ENCODE measurements at places on chromosomes 3 and 15.
A peak's percentile ranks its signal among the peaks of the same experiment; 100 is the strongest.

GRCh38 chr3:101643861-101644613 is 32.9 kb downstream of the ZBTB11 start:
- peak; percentile 78 for DNase-seq

GRCh38 chr3:124451630-124452317 is 278.5 kb upstream of the UMPS start:
- DNase-seq, result no peak

DNA sequence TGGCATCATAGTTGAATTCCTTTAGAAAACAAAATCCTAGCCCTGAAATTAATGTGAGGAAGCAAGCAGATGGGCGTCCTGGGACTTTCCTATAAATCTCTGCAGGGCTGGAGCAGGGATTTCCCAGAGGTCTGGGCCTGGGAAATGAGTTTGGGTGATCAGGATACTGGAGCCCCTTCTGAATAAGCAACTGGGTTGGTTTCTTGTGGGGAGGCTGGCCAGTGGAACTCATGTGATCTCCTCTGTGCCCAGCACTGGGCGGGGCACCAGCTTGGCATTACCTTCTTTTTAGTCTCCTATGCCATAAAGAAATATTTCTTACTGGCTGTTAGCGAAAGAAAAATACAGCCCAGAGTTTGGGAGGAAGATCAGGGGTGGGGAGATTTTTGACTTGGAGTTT is 1.7 kb downstream of the THSD4 start:
- no peak for DNase-seq

- no peak for DNase-seq
These were observed 24.8 kb upstream of the RHO start for GRCh38 chr3:129503471-129504291.

GRCh38 chr3:119880966-119881365 is 99.1 kb downstream of the NR1I2 start:
- DNase-seq, result no peak

GRCh38 chr15:52054381-52054780 is 35.4 kb downstream of the MAPK6 start:
- DNase-seq, result no peak

GRCh38 chr15:82855286-82856100 is 46.1 kb downstream of the WHAMM start:
- DNase-seq, result no peak

- no peak for DNase-seq
These were observed 20.7 kb downstream of the MAP1A start for GRCh38 chr15:43538091-43538490.

- no peak for DNase-seq
These were observed 127.6 kb downstream of the DUT start for GRCh38 chr15:48458876-48459275.

GRCh38 chr15:45794712-45795439 is 160.0 kb downstream of the SQOR start:
- no peak for DNase-seq

GRCh38 chr3:40290396-40290795 is 19.1 kb upstream of the EIF1B start:
- DNase-seq, result no peak

DNA sequence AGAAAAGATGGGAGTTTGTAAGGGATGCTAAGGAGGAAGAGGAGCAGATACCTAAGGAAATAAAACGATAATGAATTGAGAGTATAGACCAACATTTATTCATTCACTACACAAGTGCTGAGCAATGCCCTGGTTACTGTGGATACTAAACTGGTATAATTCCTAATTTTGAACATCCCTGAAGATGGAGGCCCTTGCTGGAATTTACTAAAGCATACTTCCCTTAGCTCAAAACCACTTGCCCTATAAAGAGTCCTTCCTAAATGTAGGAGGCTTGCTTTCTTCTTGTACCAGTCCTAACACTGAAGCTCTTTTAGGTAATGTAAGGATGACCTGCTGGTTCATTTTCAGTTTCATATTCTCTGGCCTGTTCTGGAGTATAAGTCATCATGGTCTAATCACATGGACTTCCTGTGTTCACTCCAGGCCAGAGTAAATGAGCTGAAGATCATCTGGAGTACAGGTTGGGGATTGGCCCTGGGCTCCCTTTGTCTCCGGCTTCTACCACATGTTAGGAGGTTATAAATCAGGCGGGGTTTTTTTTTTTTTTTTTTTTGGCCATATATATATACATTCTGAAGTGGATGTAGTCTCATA is 40.1 kb upstream of the MTMR10 start:
- no peak for DNase-seq

DNA sequence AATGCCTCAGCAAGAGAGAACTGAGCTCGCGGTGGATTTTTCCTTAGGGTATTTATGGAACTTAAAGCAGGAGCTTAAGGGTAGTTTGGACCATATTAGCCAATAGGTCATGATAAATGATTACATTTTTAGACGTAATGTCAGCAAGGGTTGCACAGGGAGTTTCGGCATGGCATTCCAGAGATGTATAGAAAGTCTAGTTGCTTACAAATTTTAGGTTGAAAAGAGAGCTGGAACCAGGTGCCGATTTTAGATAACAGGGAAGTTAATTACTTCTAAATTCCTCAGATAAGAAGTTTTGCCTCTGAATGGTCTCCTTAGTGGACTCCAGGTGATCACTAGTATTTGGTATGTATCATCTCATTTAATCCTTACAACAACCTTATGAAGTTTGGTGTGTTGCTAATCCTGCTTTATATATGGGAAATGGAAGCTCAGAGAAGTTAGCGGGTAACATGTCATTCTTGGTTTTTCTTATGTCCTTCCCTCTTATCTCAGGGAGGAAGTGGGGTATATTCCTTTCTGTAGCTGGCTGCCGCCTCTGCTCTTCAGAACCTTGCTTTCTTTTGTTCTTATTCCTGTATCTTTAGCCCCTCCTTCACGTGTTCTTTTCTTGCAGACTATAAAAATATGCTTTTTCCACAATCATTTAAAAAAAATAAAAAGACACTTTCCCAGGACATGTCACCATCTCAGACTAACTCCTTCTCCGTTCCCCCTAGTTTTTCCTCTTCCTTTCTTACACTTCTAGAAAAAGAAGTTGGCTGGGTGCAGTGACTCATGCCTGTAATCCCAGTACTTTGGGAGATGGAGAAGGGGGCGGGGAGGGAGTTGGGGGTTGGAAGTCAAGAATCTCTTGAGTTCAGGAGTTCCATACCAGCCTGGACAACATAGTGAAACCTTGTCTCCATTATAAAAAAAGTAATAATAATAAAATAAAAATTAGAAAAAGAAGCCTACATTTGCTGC is 25.7 kb downstream of the IQGAP1 start:
- no peak for DNase-seq

GRCh38 chr3:99869621-99870020 is 52.0 kb downstream of the CMSS1 start:
- DNase-seq, result no peak

DNA sequence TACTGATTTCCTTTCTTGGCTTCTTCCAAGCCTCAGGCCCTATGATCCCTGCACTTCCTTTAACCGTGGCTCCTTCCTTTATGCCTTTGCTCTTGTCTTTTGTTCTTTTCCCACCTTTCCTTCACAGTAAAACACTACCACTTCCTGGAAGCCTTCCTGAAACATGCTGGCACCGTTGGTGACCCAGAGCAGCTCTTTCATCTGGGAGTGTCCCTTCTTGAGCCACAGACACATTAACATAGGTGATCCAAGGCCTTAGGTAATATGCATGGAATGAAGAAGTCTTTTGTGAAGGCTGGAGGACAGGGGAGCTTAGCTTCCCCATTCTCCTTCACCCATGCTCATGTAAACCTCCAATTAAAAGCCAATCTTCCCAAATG is 39.4 kb downstream of the AMOTL2 start:
- no peak for DNase-seq

DNA sequence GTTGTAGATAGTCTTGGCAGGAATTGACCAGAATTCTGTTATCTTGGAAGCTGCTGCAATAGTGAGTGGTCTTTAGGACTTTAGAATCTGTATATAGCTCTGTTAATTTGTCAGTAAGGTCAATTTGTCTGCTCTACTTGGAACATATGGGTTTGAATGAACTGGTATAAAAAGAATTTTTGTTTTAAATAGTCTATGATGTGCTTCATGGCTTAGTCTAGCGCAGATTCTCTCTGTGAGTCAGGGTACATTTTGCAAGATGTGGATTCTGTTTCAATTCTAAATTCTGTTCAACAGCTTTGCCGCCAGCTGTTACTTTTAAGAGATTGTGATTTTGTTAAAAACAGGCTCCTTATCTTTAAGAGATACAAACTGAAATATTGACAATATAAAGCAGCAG is 135.9 kb upstream of the AGBL1 start:
- no peak for DNase-seq

- DNase-seq, result no peak
These were observed 98.9 kb upstream of the CHL1 start for GRCh38 chr3:97417-98258.

- no peak for DNase-seq
These were observed 133.1 kb downstream of the DIPK2A start for GRCh38 chr3:144104679-144105078.

GRCh38 chr15:91538782-91539181 is 314.7 kb upstream of the SLCO3A1 start:
- no peak for DNase-seq

- DNase-seq, result no peak
These were observed 20.8 kb downstream of the MED12L start for GRCh38 chr3:151106311-151106710.

GRCh38 chr3:51646091-51646490 is 25.0 kb upstream of the TEX264 start:
- no peak for DNase-seq

- no peak for DNase-seq
These were observed 2.7 kb downstream of the BOC start for GRCh38 chr3:113213896-113214587.

DNA sequence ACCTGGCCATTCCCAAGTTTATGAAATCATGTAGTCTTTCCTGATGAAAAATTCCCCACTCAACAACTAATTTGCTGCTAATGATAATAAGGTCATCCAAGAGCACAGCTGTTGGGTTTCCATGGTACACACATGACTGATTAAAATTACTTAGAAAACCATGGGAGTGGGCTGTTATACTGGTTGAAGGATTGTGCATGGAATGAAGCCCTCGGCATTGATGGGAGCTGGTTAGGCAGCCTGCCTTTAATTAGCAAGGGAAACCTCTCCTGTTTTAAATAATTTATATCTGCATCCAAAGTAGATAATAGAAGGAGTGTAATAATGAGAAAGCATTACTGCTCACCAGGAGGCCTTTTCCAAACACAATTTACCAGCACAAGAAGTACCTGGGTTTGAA is 235.1 kb upstream of the CFAP20DC start:
- DNase-seq, result no peak

DNA sequence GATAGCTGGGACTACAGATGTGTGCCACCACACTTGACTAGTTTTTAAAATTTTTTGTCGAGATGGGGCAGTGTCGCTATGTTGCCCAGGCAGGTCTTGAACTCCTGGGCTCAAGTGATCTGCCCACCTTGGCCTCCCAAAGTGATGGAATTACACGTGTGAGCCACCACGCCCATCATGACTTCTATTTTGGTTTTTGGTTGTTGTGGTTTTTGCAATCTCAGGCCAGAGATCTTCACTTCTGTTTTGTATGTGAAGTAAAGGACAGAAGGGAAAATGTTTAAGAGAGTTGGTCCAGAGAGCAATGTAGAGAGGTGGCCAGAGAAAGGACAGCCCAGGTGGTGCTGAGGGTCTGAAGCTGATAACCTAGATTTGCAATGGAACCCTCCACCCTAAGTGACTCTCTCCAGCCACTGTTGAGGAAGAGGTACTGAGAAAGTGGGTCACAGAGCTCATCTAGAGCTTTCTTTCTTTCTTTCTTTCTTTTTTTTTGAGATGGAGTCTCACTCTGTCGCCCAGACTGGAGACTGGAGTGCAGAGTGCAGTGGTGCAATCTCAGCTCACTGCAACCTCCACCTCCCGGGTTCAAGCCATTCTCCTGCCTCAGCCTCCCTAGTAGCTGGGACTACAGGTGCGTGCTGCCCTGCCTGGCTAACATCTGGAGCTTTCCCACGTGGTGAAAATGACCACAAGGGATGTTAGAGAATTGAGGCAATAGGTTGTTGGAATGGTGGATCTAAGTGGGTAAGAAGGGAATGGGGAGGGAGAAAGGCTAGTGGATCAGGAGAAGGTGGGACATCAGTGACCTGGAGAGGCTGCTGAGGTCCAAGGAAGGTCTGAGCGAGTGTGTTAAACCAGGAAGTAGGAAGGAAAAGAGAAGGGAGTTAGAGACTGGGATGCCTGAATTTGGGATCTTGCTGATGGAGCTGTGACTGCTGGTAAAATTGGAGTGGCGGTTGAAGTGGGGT is 22.4 kb upstream of the SEMA4B start:
- DNase-seq, result no peak

GRCh38 chr3:15154326-15154725 is 51.7 kb upstream of the CAPN7 start:
- DNase-seq, result no peak

DNA sequence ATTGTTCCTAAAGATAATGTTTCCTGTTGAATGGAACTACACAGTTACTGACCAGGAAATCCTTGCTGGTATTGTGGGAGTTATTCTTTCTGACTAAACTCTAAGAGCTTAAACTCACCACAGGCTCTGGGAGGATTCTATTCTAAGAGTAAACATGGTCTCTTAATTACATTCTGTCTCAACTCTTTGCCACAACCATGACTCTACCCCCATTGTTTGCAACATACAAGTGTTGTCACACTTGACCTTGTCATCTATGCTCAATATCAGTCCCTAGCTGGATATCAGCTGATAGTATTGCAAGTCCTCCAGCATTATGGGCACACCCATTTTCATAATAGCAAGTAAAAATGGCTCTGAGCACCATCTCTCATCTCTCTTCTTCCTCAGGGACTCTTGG is 29.6 kb upstream of the SECISBP2L start:
- no peak for DNase-seq

- peak; percentile 12 for DNase-seq
These were observed 1.2 kb downstream of the TWF2 start for GRCh38 chr3:52237657-52238172.
